SK-N-MC (cell line): ENCODE measurements at places on chromosomes 1 and 21.
A peak's percentile ranks its signal among the peaks of the same experiment; 100 is the strongest.

GRCh38 chr1:87325982-87326738 is 2.5 kb upstream of the LMO4 start:
- DNase-seq: no peak

GRCh38 chr1:203271018-203271743 is 34.1 kb upstream of the BTG2 start:
- peak; percentile 59 for DNase-seq

- DNase-seq: no peak
Observed at GRCh38 chr1:44707112-44707881, 23.7 kb downstream of the RNU5D-1 start.

DNA sequence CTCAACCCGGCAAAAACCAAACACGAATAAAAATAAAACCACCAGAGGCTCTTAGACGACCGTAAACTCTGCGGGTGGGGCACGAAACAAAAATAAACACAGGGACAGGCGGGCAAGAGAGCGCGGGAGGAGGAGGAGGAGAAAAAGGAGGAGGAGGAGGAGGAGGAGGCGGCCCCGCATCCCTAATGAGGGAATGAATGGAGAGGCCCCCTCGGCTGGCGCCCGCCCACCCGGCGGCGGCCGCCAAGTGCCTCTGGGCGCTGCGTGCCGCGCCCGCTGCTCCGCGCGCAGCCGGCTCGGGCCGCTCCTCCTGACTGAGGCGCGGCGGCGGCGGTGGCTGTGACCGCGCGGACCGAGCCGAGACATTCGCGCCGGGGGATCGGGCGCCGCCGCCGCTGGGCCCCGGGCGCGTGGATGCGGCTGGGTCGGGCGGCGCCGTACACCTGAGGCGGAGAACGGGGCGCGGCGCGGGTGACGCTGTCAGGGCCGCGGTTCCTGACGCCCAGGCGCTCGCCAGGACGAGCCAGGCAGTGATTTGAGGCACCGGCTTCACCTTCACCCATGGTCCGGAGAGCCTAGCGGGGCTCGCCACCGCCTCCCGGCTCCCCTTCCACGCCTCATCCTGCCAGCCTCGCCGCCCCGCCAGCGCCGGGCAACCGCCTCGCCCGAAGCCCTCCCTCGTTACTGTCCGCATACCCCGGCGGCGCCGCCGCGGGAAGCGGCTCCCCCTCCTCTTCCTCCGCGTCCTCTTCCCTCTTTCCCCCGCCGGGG is at the start of gene MARK1:
Gene MARK1, plus strand, starts transcription at position 229 of the 771 bp plus-strand sequence. CDS start 687 bp downstream, outside the sequence.
- DNase-seq: no peak

DNA sequence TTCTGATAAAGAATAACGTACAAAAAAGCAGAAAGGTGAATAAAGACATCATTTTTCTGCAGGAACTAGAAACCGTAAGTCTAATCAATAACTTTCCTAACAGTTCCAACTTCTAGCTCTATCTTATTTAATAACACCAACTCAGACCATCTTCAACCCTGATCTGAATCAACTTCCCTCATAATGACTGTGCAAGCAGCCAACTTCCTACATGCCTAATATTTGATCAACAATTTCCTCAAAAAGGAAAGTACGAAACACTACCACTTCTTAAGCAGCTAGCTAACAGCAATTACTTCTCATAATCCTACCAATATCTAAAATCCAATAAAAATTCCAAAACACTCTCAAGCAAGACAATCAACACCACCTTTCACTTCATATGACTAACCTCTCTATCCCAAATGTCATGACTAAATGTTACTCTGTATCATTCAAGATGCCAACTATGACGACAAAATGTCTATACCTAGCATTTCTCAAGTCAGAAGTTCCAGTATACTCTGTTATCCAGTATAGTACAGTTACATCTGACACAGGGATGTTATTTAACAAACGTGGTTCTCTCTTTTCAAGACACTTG is 1.7 kb downstream of the COP1 start:
- no peak for DNase-seq

DNA sequence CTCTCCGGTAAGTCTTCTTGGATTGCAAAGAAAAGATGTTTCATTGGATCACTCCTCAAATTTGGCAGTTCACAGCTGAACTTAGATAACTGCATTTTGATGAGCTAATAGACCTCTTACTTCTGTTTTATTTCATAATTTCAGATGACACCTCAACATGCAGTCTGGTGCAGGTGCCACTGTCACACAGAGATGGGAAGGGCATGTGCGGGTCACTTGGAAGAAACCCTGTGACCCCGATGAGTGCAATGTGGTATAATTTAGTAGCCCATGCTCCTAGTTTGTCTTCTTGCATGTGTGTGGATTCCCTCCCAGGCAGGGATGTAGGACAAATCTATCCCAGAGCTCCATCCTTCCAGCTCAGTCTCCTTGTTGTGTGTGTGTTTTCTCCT is 481 bp upstream of the SLAMF1 start:
- no peak for DNase-seq

DNA sequence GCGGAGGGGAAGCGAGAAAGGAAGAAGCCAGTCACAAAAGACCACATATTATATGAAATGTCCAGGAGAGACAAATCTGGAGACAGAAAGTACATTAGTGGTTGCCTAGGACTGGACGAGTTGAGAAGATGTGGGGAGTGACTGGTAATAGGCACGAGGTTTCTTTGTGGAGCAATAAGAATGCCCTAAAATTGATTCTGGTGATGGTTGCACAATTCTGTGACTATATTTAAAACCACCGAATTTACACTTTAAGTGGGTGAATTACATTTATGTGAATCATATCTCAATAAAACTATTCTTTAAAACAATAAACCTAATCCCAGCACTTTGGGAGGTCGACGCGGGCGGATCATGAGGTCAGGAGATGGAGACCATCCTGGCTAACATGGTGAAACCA is 63.1 kb downstream of the ZNF281 start:
- no peak for DNase-seq

- no peak for DNase-seq
Observed at GRCh38 chr1:12436817-12437599, 181.0 kb downstream of the DHRS3 start.

- no peak for DNase-seq
Observed at GRCh38 chr21:35338881-35339632, 290.0 kb upstream of the RUNX1 start.

DNA sequence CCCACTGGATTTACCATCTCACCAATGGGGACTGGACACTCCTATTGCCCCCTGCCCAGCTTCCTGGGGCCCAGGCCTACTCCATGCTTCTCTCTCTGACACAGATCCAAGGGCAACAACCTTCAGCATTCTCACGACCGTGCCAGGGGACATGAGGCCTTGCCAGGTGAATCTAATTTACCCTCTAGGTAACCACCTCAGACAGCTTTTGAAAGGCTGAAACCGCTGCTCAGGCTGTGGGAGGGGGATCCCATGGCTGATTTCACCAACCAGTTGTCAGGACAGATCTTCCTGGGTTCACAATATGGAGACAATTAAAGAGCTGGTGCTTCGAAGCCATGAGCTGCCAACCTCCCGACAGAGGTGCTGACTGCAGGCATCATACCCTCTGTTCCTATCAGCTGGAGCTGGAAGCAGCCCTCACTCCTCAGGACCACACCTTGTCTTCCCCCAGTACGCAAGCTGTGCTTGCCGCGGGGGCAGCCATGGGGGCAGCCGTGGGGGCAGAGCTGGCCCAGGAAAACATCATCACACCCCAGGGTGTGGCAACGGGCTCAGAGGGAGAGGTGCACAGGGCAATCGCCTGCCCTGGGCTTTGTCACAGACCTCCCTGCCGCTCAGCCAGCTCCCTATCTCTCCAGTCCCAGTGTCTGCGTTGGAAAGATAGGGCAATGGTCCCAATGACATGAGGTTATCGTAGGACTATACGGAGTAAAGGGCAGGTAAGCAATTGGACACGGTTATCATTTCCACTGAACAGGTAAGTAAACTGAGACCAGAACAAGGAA is 120.2 kb downstream of the DMRTB1 start:
- DNase-seq: no peak

- DNase-seq: no peak
Observed at GRCh38 chr1:156095906-156096508, 13.7 kb upstream of the MEX3A start.

DNA sequence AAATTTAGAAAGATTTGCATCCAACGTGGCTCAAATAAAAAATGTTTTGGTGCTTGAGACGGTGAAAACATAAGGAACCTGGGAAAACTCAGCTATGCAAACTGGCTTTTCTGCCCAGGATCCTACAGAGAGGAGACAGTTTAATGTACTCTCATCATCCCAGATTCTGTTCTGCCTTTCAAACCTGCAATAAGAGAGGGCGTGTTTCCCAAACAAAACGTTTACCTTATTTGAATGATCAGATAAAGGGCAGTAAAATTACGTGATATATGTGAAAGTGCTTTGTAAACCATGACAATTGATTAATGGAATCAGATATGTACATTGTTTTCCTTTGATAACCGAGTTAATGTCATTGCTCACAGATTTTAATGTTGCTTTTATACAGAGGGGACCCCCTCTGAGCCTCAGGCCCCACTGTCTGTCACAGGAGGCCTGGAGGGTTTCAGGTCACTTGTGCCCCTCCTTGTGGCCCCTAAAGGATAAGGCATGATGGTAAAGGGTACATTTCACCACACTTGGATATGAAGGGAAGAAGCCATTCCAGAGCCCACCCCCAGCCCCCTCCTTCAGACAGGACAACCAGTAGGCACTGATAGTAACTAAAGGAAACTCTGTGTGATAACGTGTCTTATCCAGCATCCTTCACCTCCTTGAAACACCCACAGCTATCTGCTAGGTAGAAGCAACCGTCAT is 157.6 kb downstream of the EDEM3 start:
- DNase-seq: no peak
